ENCODE measurements at places on chromosomes 4 and X.

DNA sequence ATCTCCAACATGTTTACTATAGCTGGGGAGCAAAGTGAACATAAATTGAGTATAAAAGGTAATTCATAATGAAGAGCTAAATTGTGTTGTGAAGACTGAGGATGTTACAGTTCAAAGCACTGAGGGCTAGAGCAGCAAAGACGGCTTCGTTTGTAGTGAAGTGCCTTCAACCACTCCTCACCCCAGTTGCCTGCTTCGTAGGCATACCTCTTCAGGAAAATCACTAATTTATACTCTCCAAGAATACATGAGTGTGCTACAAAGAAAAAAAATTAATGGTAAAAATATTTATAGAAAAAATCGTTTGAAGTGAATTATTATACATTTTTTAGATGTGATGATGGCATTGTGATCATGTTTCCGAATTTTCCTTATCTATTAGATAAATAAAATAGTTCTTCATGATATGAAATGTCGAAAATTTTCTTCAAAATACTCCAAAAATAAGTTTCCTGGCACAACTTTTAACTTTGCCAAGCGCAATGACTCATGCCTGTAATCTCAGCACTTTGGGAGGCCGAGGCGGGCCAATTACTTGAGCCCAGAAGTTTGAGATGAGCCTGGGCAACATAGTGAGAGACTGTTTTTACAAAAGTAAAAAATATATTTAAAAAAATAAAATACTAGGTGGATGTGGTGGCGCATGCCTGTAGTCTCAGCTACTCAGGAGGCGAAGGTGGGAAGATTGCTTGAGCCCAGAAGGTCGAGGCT, 41.6 kb downstream of the ZFP42 start:
- no peak for DNase-seq

- no peak for DNase-seq
Measured at GRCh38 chrX:123184219-123184865, at the start of gene GRIA3. Gene GRIA3 (plus strand): TSS chrX:123184278. CDS start chrX:123184536, 258 bp downstream.

DNA sequence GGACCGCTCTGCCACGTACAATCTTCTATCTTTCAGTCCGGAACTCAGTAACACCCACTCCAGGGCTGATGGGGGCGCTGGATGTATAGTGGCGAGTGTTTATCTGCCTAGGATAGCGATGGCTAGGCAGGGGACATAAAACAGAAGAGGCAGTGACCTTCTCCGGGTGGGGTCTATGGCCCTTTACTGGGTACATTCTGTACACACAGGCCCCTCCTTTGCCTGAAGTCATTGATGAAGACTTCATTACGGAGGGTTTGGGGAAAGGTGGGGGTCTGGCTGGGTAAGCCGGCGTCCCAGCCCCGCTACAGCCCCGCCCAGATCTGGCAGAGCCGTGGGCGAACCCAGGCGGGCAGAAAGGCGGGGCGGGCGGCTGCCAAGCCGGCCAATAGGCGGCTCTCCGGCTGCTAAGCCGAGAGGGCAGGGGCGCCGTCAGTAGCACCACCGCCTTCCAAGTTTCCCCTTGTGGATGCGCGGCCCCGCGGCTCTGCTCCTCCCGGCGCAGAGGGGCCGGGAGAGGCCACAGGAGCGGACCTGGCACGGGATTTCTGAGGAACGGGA, at the start of gene CHST7:
TSS of gene CHST7 (plus strand) at position 435 of the 561 bp plus-strand sequence. CDS start 167 bp downstream, outside the sequence.
- peak; percentile 85 for DNase-seq

GRCh38 chr4:110270492-110271197, 72.2 kb upstream of the ELOVL6 start:
- DNase-seq, result no peak

GRCh38 chr4:3367866-3368265, 73.9 kb upstream of the HGFAC start:
- DNase-seq, result no peak

DNA sequence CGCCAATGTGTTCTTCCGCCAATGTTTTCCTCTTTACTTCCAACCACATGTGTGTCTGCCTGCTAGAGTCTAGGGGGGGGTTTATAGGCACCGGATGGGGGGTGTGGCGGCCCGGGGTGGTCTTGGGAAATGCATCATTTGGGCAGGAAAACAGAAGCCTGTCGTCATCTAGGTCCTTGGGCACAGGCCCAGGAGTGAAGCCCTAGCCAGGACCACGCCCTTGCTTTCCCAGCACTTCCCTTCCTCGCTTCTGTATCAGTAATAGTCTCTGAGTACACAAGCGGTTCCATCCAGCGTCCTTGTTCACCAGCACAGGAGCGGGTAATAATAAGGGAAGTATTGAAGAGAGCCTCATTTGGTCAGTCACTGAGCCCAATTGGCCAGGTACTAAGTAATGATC, 74.5 kb downstream of the QDPR start:
- DNase-seq, result no peak

DNA sequence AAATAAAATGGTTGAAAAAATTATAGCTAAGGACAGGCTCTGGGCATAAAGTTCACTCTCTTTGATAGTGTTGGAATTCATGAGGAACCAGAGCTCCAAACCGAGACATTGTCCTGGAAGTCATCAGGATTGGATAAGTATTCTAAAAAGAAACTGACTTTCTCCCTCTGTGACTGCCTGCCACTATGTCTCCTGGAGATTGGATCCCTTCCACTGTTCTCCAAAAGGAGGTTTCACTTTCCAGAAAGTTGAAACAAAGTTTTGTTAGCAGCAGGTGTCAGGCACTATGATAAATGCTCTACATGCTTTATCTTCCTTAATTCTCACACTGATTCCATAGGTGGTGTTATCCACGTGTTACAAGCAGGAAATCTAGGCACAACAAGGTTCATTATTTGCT, 16.8 kb downstream of the BANK1 start:
- no peak for DNase-seq

- DNase-seq, result no peak
Measured at GRCh38 chrX:147343467-147343866, 528.9 kb upstream of the CXorf51A start.

GRCh38 chr4:57214654-57215411, 104.6 kb upstream of the IGFBP7 start:
- DNase-seq, result no peak

- no peak for DNase-seq
Measured at GRCh38 chr4:1552451-1552850, 131.7 kb downstream of the FAM53A start.

- DNase-seq, result no peak
Measured at GRCh38 chrX:154333837-154334271, 38.3 kb downstream of the TKTL1 start.

Measured in NCI-H69 (cell line).